ENCODE measurements at places on chromosomes 2 and 18.

DNA sequence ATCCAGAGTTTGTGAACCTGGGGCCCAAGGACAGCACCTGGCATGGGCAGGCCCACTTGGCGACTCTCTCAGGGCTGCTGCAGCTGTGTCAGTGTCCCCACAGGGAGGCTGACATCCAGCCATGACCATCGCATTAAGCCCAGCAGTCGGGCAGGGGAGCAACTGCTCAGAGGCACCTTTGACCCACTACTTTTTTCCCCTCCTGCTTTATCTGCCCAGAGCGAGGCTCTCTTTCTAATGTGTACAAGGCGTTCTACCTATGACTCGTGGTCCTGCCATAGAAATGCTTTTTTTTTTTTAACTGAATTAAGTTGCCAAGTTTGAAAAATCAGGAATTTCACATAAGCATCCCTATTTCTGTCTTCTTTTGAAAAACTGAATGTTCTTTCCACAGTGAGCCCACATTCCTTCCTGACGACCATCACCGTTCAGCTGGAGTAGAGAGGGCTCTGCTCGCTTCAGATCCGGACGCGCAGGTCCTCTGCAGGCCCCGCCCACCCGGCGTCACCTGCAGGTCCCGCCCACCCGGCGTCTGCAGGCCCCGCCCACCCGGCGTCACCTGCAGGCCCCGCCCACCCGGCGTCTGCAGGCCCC is 403 bp upstream of the CLUL1 start:
- DNase-seq: no peak

- no peak for DNase-seq
Measured at GRCh38 chr2:237663517-237664110, 36.2 kb downstream of the LRRFIP1 start.

DNA sequence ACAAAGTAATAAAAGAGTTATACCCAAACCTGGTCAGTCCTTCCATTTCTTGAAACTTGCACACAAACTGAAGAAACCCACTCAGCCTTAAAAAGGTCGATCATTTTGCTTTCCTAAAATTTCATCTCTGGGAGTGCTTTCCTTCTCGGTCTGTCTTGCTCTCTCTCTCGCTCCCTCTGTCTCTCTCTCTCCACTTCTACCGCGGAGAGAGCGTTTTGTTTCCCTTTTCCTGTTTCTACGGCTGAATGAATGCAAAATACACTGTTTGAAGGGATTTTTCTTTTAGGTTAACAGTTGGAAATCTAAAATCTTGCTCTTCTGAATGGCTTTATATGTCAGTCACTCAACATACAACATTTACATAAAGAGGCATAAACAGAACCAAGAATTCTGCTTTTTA is 424.2 kb downstream of the TGIF1 start:
- DNase-seq: no peak

- DNase-seq: no peak
Measured at GRCh38 chr2:71422786-71423185, 30.6 kb upstream of the DYSF start.

GRCh38 chr2:40474306-40474705 is 22.4 kb upstream of the SLC8A1 start:
- DNase-seq: no peak

DNA sequence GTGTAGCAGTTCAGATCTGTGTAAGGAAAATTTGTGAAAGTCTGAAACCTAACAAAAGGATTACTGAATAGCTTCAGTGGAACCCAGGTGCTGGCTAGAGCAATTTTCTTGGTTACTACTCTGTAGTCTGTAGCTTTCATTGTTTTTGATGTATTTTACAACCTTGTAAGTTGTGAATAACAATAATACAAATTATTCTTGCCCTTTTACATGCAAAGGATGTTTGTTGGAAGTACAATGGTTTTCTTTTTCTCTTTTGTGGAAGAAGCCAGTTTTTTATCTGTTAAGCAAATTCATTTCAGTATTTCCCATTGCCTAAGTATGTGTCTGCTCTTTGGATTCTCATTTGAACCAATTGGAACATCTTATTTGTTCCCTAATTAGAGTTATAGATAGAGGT is 10.2 kb downstream of the LCLAT1 start:
- DNase-seq: no peak

DNA sequence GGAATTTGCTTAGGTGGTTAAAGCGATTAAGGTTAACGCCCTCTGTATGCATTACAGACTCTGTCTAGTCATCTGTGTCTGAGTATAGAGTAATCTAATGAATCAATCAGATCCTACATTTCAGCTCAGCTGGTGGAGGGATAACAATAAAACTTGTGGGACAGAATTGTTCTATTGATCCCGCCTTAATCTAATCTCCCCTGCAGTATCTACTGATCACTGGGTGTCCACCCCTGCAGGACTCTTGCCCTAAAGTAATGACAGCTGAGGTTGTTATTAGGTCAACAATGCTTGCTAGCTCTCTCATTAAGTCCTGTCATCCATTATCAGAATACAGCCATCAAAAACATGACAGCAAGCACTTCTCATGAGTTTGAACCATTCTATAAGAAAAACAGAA is 462.6 kb upstream of the TMEFF2 start:
- DNase-seq: no peak

GRCh38 chr2:27967076-27967475 is 76.5 kb downstream of the BABAM2 start:
- no peak for DNase-seq

DNA sequence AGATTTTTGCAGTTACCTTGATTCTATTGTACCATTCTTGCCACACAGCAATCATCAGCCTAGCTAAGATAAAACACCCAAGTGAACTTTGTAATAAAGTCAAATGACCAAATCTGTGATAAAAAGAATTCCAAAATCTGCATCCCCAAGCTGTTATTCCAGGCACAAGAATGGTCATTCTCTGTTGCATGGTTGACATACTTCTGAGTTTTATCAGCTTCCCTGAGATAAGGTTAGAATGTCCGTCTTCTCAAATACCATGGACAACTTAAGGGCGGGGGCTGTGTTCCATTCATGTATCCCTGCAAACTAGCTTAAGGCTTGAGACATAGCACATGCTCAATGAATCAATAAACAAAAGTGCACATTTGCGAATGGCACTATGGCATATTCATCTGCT is 8.1 kb upstream of the BMP10 start:
- no peak for DNase-seq

DNA sequence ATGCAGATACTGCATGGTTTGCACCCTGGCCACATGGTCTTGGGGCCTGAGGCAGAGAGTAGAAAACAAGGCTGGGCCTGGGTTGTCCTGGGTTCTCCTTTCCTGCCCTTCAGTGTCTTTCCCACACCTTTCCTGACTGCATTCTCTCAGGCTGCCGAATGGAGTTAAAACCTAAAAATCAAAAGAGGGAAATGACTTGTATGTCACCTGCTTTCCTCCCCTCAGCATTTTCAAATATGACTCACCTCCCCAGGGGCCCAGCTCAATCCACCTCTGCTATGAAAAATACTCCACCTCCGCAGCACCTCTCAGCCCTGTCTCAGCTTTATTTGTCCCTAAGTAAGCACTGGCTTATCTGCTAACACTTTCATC is 457.8 kb upstream of the MEX3C start:
- no peak for DNase-seq

GRCh38 chr2:140565756-140566155 is 1565.1 kb downstream of the LRP1B start:
- no peak for DNase-seq

GRCh38 chr18:12838178-12838634 is 45.8 kb downstream of the PTPN2 start:
- no peak for DNase-seq

DNA sequence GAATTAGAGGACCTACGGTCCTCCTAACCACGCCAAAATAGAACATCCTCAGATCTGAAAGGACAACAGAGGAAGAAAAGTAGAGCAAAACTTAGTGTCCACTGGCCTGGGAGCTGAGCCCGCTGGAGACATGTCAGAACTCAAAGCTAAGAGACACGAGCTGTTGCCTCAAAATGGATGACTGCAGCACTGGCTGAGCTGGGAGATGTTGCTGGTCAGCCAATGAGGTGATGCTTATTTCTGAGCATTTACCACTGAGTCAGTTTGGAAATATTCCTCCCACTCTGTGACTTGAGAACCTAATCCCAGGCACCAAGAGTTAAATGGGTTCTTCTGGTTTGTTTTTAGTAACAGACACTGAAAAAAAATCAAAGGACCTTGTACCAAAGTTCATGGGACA is 32.6 kb downstream of the FBXO15 start:
- DNase-seq: no peak
